Mesothelial cell of epicardium (in vitro differentiated cells): ENCODE measurements at places on chromosomes 5 and 9. TPM values are rescaled to one million over a fixed set of nuclear protein-coding genes. Genes with fewer than 3 reads are reported as not detected.

IFNB1 gene
- total RNA-seq: not detected in 3 replicates

MIER3 gene
- total RNA-seq: 31.1 to 40.8 TPM (median 37.2 TPM) in 3 replicates

LHX3 gene
- not detected in 3 replicates for total RNA-seq

NME5 gene
- total RNA-seq: 2.4 to 3.4 TPM (median 2.7 TPM) in 3 replicates

GHR gene
- total RNA-seq: 7.9 to 9.9 TPM (median 9.7 TPM) in 3 replicates

MAPK9 gene
- total RNA-seq: 34.8 to 36.9 TPM (median 35.7 TPM) in 3 replicates

SEMA5A gene
- total RNA-seq: 20.0 to 26.7 TPM (median 23.1 TPM) in 3 replicates

MEIKIN gene
- not detected in 3 replicates for total RNA-seq

AQP3 gene
- total RNA-seq: 0.93 to 1.5 TPM (median 1.3 TPM) in 3 replicates

TBC1D2 gene
- total RNA-seq: 7.0 to 7.4 TPM (median 7.3 TPM) in 3 replicates

ANKRD55 gene
- 0.18 TPM in 1 of 3 replicates, not detected in the others for total RNA-seq

LEAP2 gene
- 1.9 to 2.6 TPM (median 1.9 TPM) in 3 replicates for total RNA-seq

RLN2 gene
- 2.8 to 3.8 TPM (median 3.4 TPM) in 3 replicates for total RNA-seq

CRHBP gene
- total RNA-seq: 5.3 to 10.7 TPM (median 8.0 TPM) in 3 replicates

CDH9 gene
- 0.65 to 1.2 TPM (median 0.66 TPM) in 3 replicates for total RNA-seq

IGFBPL1 gene
- total RNA-seq: 0.27 to 0.34 TPM in 2 of 3 replicates, not detected in the other

NSG2 gene
- total RNA-seq: not detected in 3 replicates

NEUROG1 gene
- not detected in 3 replicates for total RNA-seq

SLC6A7 gene
- total RNA-seq: not detected in 3 replicates

GFRA3 gene
- 0.27 to 0.73 TPM (median 0.43 TPM) in 3 replicates for total RNA-seq

FRRS1L gene
- 12.4 to 14.6 TPM (median 14.4 TPM) in 3 replicates for total RNA-seq

RRAGA gene
- 56.6 to 58.2 TPM (median 56.6 TPM) in 3 replicates for total RNA-seq

WNK2 gene
- 57.0 to 66.0 TPM (median 57.5 TPM) in 3 replicates for total RNA-seq

GGTA1 gene
- 0.22 TPM in 1 of 3 replicates, not detected in the others for total RNA-seq

ANKRD31 gene
- 1.1 to 1.4 TPM (median 1.3 TPM) in 3 replicates for total RNA-seq

FYB1 gene
- total RNA-seq: 1.2 to 1.6 TPM (median 1.5 TPM) in 3 replicates

PCDHB7 gene
- 1.4 to 1.8 TPM (median 1.6 TPM) in 3 replicates for total RNA-seq

TMOD1 gene
- total RNA-seq: 0.49 to 0.66 TPM (median 0.59 TPM) in 3 replicates

CD14 gene
- total RNA-seq: 0.34 to 0.63 TPM (median 0.35 TPM) in 3 replicates

GABBR2 gene
- total RNA-seq: 0.25 to 0.74 TPM (median 0.55 TPM) in 3 replicates

GPR150 gene
- total RNA-seq: not detected in 3 replicates

MCC gene
- total RNA-seq: 32.4 to 33.9 TPM (median 33.2 TPM) in 3 replicates

ADAMTS12 gene
- total RNA-seq: 13.5 to 14.0 TPM (median 13.9 TPM) in 3 replicates
